ENCODE measurements at places on chromosomes 5 and 9. TPM values are rescaled to one million over a fixed set of nuclear protein-coding genes. Genes with fewer than 3 reads are reported as not detected.

DNA sequence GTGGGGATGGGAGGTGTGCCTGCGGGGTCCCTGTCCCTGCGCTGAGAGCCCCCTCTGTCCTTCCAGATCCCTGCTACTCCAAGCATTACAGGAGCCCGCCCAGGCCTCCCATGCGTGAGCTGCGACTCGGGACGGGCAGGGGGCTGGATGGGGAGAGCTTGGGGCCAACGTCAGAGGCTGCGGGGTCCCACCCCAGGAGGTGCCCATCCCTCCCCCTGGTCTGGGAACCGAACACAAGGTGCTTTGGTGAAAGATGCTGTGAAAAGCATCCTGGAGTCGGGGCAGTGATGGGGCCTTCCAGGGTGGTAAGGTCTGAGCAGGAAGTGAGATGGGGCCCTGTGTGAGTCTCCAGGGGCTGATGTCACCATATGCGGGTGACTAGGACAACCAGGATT is 2.7 kb downstream of the LCN9 start:
- no peak for DNase-seq

DNA sequence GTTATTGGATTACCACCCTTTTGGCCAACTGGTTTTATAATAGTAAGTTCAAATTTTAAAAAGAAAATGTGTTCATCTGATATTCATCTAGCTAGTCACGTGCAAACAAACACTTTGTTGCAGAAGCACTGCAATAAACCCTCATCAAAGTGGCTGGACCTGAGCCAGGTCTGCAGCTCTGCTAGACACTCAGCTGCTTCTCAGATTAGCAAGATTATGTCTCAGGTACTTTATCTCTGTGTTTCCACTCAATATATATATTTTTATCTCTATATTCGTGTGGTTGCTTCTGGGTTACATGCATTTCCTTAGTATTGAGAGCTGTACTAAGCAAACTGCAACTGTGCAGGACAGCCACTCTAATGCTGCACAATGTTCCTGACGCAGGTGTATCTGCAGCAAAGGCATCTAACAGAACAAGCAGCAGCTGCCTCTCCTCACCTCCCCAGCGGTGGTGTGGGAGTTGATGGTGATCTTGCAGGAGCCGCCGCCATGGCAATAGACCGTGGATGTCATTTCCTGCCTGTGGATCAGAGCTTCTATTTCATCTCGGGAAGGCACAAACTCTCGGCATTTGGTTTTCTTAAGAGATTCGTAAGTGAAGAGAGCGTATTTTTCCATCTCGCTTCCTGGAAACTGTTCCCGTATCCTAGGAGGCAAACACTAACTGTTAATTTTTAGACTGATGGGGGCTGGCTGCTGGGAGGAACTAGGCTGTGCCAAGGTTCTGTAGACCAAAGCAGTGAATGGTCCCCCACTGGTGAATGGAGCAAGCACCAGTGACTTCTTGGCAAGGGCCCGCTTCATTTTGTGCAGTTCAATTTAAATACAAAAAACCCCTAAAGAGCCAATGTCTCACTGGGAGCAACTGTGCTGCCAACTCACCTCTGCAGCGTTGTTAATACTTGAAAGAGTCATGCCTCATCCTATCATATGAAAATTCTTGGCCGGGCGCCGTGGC is 56.7 kb upstream of the RETREG1 start:
- DNase-seq = no peak

GRCh38 chr5:91670563-91670962 is 287.4 kb upstream of the ARRDC3 start:
- DNase-seq = no peak

GRCh38 chr5:149757956-149758355 is 27.8 kb downstream of the PPARGC1B start:
- no peak for DNase-seq

DNA sequence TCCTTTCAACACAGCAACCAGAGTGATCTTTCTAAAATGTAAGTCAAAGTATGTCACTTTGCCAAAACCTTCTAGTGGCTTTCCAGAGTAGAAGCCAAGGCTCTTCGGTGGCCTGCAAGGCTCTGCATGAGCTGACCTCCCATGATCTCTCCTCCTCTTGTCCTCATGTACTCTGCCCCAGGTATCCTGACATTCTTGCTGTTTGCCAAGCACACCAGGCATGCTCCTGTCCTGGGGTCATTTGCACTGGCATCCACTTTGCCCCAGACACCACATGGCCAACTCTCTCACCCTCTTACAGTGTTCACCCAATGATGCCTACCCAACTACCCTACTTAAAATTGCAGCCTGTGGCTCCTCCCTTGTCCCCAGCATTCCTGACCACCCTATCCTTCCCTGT is 86.3 kb downstream of the ZNF618 start:
- DNase-seq = no peak

- no peak for DNase-seq
Observed at GRCh38 chr9:114909661-114910060, 20.7 kb downstream of the TNFSF8 start.

DNA sequence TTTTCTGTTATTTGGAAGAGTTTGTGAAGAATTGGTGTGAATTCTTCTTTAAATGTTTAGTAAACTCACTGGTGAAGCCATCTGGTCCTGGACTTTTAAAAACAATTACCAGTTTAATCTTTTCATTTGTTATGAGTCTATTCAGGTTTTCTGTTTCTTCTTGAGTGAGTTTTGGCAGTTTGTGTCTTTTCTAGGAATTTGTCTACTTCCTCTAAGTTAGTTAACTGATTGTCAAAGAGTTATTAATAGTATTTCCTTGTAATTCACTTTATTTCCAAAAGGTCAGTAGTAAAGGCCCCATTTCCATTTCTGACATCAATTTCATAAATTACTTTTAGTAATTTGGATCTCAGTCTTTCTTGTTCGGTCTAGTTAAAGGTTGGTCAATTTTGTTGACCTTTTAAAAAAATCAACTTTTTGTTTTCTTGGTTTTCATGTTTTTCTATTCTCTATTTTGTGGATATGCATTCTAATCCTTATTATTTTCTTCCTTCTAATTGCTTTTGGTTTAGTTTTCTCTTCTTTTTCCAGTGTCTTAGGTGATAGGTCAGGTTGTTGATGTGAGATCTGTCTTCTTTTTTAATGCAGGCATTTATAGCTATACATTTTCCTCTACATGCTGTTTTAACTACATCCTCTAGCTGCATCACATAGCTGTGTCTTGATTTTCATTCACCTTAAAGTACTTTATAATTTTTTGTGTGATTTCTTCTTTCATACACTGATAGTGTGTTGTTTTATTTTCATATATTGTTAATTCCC is 7.3 kb upstream of the SMIM3 start:
- no peak for DNase-seq

Gene LECT2
- total RNA-seq = not detected

Gene BTNL3
- total RNA-seq = not detected
